ENCODE measurements at places on chromosomes 7 and 10.

DNA sequence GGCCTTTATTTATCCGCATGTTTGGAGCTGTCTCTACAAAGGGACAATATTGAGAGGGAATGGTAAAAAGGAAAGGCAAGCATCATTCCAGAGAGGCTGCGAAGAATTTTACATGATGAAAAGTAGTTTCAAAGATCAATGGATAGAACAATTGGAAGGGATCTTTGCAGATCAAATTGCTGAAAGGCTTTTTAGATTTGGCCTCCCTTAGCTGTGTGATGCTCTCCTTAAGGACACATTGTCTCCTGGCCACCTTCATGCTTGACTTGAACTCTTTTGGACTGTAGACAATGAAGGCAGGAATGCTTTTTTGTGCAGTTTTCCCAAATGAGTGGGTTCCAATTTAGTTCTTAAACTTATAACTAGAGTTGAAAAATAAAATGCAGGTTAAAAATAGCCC is 344.7 kb downstream of the ARL4A start:
- DNase-seq, result no peak

DNA sequence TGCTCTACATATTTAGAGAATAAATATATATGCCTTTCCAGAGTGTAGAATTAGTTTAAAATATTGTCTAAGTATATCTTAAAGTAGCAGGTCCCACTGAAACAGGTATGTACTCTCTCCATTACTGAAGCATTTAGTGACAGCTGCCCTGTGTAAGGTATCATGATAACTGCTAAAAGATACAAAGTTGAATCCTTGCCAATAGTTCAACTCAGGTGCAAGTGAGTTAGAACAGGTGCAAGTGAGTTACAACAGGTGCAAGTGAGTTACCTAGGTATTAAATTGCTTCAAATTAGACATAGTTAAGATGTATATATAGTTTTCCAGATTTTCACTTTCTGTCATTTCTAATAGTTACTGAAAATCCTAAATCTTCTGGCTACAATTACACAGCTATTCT is 119.1 kb downstream of the CNOT4 start:
- DNase-seq, result no peak

DNA sequence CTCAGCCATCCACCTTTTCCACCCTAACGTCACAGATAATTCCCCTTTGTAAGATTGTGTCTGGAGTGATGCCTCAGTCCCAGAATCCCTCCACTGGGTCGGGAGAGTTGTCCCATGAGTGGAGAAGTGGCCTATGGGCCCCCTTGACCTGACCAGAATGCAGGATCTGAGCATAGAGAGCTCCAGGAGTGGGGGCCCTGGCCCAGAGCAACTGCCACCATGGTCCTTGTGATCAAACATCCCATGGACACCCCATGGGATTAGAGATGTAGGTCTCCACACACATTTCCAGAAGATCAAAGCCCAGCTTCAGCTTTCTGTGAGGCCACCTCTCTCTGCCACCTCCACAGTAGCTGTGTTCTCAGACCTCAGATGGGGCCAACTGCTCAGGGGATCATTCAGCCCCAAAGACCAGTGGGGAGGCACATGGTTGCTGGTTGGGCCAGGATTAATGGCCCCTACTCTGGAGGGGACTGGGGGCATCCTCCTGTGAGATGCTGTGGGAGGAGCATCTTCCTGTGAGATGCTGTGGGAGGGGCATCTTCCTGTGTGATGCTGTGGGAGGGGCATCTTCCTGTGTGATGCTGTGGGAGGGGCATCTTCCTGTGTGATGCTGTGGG is 28.5 kb upstream of the DPYSL4 start:
- DNase-seq, result no peak

- DNase-seq, result no peak
Observed at GRCh38 chr10:102118867-102119266, 1.3 kb downstream of the LDB1 start.

GRCh38 chr7:102129636-102130370 is 156.9 kb upstream of the SH2B2 start:
- DNase-seq, result no peak

DNA sequence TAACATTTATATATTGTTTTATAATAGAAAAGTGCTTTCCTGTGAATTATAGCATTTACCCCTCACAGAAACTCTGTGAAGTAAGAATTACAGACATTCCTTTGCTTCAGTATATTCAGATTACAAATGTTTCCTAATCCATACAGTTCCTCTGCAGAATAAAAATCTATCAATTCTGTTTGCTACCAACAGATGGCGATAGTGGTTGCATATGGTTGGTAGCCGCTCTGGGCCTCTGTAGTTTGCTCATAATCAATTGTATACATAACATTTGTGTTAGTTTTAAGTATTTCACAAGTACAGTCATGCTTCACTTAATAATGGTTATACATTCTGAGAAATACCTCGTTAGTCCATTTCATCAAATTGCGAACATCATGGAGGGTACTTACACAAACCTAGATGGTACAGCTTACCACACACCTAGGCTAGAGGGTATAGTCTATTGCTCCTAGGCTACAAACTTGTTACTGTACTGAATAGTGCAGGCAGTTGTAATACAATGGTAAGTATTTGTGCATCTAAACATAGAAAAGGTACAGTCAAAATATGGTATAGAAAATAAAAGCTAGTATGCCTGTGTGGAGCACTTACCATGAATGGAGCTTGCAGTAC is 94.4 kb upstream of the STEAP4 start:
- DNase-seq, result peak; percentile 17

- DNase-seq, result no peak
Observed at GRCh38 chr10:48331436-48331835, 25.0 kb downstream of the MAPK8 start.

- DNase-seq, result peak; percentile 76
Observed at GRCh38 chr7:105790996-105791395, 85.4 kb downstream of the ATXN7L1 start.

- peak; percentile 76 for DNase-seq
Observed at GRCh38 chr10:31142026-31142425, 110.4 kb upstream of the ZNF438 start.

All from mammary epithelial cell (primary cell).